ENCODE measurements at places on chromosomes 12 and 14. TPM values are rescaled to one million over a fixed set of nuclear protein-coding genes. Genes with fewer than 3 reads are reported as not detected.

DNA sequence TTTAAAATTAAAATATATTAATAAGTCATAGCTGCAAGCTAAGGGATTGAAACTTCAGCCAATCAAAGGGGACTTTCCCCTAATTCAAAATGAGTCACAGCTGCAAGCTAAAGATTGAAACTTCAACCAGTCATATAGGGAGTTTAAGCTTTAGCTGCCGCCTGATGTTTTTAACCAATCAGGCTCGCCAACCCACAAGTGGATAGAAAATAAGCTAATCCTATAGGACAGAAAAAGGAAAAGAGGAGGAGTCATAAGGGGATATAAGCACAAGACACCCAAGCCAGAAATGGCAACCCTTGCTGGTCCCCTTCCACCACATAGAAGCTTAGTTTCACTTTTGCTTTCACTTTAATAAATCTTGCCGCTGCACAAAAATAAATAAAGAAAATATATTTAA, 1154.6 kb downstream of the GALC start:
- no peak for DNase-seq
- H3K4me3 ChIP-seq, result no peak overlapping the region
- H3K27me3 ChIP-seq, result no peaks in the 10 kb centered on the region
- H3K4me1 ChIP-seq, result no peaks in the 10 kb centered on the region
- no peak overlapping the region for H3K27ac ChIP-seq

GRCh38 chr14:61041704-61042103, 60.7 kb downstream of the SLC38A6 start:
- no peak overlapping the region for H3K27ac ChIP-seq
- H3K4me1 ChIP-seq, result peaks cover 28% of the 10 kb centered on the region
- no peak overlapping the region for H3K4me3 ChIP-seq
- H3K27me3 ChIP-seq, result no peaks in the 10 kb centered on the region
- no peak for DNase-seq

DNA sequence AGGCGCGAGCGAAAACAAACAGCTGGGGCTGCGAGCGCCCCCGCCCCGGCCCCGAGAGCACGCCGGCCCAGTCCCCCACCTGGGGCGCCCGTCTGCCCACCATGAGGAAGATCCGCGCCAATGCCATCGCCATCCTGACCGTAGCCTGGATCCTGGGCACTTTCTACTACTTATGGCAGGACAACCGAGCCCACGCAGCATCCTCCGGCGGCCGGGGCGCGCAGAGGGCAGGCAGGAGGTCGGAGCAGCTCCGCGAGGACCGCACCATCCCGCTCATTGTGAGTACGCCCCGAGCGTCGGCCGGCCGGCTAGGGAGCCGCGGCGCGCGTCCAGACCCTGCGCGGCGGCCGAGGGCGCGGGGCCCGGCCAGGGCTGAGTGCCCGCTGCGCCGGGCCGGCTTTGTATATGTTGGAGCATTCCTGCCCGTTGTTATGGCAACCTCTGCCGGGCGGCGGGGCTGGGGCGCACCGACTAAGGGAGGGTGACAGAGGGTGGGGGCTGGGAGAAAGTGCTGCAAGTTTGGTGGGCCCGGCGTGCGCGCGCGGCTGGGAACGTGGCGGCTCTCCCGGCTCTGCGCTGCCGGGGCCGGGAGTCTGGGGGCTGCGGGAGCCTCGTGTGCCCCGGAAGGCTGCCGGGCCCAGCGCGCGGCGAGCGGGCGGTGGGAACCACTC, 367 bp downstream of the GALNT16 start:
- no peak for DNase-seq
- no peaks in the 10 kb centered on the region for H3K36me3 ChIP-seq
- no peak overlapping the region for H3K27ac ChIP-seq

DNA sequence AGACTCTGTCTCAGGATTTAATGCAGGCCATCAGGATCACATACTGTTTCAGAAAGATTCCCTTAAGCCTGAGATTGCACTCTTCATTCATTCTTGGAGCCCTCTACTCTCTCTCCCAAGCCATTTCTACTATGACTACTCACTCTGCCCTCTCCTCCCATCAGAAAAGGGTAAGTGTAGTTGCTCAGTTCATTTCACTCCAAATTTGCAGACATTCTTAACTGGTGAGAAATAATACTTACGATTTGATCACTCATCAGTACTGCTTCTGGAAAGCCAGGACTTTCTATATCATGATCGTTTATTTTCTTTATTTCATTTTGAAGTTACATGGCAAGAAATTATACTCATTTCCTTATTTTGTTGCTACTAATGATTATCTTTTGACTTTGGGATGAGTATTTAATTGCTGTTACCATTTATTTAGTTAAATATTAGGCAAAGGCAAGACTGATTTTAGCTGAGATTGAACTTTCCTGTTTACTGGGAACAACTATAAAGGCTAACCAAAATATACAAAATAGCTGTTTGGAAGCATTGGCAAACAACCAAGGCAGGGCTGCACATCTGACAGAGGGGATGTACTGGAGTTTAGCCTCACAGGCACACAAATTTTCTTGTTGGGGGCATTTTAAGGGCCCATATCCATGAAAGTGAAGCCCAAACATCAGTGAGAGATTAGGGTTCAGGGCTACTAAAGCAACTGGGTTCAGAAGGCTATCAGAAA, 4.1 kb upstream of the RERG start:
- no peak overlapping the region for H3K27ac ChIP-seq
- peaks cover 5% of the 10 kb centered on the region for H3K4me1 ChIP-seq
- no peak overlapping the region for H3K4me3 ChIP-seq

GRCh38 chr12:121259074-121259473, 37.4 kb downstream of the CAMKK2 start:
- H3K4me1 ChIP-seq, result no peaks in the 10 kb centered on the region
- no peak for DNase-seq
- peaks cover 18% of the 10 kb centered on the region for H3K36me3 ChIP-seq
- no peak overlapping the region for H3K4me3 ChIP-seq
- no peaks in the 10 kb centered on the region for H3K27me3 ChIP-seq

GRCh38 chr12:4311776-4312175, 9.2 kb upstream of the TIGAR start:
- no peaks in the 10 kb centered on the region for H3K36me3 ChIP-seq
- H3K27me3 ChIP-seq, result peaks cover 39% of the 10 kb centered on the region
- H3K4me3 ChIP-seq, result no peak overlapping the region
- no peak overlapping the region for H3K27ac ChIP-seq
- H3K4me1 ChIP-seq, result peaks cover 15% of the 10 kb centered on the region
- no peak for DNase-seq

GRCh38 chr12:112424126-112424525, 5.4 kb downstream of the PTPN11 start:
- peaks cover 56% of the 10 kb centered on the region for H3K4me1 ChIP-seq
- no peak overlapping the region for H3K4me3 ChIP-seq
- no peak for DNase-seq
- no peaks in the 10 kb centered on the region for H3K27me3 ChIP-seq

DNA sequence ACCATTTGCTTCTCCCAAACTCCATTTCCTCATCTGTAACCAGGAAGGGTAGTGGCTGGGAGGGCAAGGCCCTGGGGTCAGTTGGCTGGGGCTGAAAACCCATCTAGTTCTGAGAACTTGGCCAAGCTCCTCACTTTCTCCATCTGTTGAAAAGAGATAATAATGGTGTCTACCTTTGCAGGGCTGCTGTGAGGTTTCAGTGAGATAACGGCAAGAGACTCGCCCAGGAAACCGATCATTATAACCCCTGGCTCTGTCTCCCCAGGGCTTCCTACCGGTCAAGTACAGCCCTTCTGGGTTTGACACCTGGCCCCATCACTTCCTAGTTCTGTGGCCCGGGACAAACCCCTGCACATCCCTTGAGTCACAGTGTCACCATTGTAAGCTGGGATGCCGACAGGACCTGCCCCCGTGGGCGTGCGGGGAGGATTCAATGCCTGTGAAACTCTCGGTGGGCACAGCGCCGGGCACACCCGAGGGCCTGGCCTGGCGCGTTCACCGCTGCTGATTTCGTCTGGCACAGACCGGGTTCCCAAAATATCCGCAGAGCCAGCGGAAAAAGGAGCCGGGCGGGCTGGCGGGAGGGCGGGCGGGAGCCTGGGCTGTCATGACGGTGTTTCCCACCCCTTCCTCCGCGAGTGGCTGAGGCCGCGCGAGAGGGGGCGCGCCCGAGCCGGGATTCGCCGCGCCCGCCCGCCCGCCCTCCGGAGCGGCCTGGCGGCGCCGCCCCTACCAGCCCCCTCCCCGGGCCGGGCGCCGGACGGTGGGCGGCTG, 4.4 kb downstream of the KMT5A start:
- peaks cover 48% of the 10 kb centered on the region for H3K4me1 ChIP-seq
- no peaks in the 10 kb centered on the region for H3K27me3 ChIP-seq
- peaks cover 24% of the 10 kb centered on the region for H3K36me3 ChIP-seq

DNA sequence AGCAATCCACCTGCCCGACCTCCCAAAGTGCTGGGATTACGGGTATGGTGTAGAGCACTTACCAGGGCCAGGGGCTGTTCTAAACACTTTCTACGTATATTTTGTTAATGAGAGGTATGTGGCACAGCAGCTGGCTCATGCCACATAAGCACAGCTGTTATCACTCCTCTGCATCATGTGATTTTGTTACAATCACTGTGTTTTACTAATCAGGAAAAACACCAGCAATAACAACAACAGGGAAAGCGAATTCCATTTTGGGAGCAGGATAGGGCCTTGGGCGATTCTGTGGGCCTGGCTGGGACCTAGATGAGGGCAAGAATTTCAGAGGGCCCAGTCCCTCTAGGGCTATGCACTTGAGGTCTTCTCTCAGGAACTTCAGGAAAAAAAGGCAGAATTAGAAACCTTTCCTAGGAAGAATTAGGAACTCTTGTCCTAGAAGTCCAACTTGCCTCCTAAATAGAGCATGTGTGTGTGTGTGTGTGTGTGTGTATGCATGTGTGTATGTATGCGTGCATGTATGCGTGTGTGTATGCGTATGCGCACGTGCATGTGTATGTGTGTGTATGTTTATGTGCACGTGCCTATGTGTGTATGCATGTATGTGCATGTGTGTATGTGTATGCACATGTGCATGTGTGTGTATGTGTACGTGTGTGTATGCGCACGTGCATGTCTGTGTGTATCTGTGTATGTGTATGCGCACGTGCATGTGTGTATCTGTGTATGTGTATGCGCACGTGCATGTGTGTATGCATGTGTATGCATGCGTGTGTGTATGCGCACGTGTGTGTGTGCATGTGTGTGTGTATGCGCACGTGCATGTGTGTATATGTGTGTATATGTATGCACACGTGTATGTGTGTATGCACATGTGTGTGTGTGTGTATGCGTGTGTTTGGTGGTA, 41.8 kb upstream of the CORO1C start:
- H3K4me3 ChIP-seq, result no peak overlapping the region
- H3K4me1 ChIP-seq, result peaks cover 73% of the 10 kb centered on the region
- no peak for DNase-seq
- H3K27me3 ChIP-seq, result no peaks in the 10 kb centered on the region
- peak overlapping the region; percentile 41 for H3K27ac ChIP-seq

DNA sequence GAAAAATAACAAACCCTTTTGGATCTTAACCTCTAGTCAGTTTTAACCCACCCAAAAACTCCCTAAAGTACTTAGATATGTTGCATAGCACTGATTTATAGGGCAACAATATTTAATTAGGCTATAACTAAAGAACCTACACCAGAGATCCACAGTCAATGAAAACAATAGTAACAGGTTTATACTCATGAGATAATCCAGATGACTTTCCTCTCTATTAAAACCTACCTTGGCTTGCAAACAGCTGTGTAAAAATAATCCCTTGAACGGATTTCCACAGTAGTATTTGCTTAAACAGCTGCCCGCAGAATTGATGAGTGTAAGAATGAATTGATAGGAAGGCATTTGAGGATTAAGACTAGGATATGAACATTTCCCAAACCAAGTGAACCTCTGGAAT, 104.3 kb upstream of the PTPRR start:
- H3K27ac ChIP-seq, result no peak overlapping the region
- H3K4me3 ChIP-seq, result no peak overlapping the region
- H3K36me3 ChIP-seq, result no peaks in the 10 kb centered on the region
- H3K27me3 ChIP-seq, result no peaks in the 10 kb centered on the region
- DNase-seq, result no peak

DNA sequence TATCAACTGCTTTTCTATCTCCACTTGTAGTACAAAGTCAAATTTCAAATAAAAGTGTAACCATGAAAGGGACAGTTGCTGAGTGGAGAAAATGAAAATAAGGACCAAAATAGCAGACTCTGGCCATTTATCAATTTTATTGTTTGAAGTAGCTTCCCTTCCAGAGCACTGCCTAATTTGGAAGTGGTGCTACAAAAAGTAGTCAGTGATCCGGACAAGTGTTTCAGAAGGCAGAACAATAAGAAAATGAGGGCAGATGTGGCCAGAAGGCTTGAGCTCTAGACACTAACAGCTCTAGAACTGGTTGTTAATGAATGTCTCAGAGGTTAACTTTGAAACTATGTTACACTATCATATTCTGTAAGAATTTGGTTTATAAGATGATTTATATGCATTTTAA, 48.9 kb downstream of the ABCC9 start:
- DNase-seq, result no peak
- no peak overlapping the region for H3K27ac ChIP-seq
- no peak overlapping the region for H3K4me3 ChIP-seq
- no peaks in the 10 kb centered on the region for H3K36me3 ChIP-seq
- no peaks in the 10 kb centered on the region for H3K4me1 ChIP-seq

- H3K4me1 ChIP-seq, result peaks cover 68% of the 10 kb centered on the region
- no peaks in the 10 kb centered on the region for H3K27me3 ChIP-seq
- no peak for DNase-seq
- H3K27ac ChIP-seq, result no peak overlapping the region
- H3K36me3 ChIP-seq, result no peaks in the 10 kb centered on the region
- no peak overlapping the region for H3K4me3 ChIP-seq
These were observed 115.0 kb upstream of the CPM start for GRCh38 chr12:69047990-69048389.

DNA sequence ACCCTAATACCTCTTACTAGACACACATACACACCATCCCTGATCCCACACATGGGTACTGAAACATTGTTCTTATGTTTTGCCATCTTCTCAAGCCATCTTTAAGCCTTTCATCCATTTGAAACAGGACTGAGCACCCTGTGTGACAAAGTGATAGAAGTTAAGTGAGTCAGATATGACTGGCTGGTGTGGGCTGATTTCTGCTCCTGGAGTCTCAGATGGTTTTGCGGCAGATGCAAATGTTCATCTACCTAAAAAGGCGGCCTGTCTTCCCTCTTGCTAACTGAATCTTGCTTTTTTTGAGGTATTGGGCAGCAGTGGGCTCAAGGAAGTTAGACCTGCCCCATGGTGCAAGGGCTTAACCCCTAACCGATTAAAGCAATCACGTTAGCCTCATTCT, 30.4 kb upstream of the PKP2 start:
- H3K27ac ChIP-seq, result no peak overlapping the region
- H3K36me3 ChIP-seq, result no peaks in the 10 kb centered on the region
- H3K4me1 ChIP-seq, result no peaks in the 10 kb centered on the region
- DNase-seq, result no peak

GRCh38 chr14:105601360-105602242, 75.2 kb downstream of the TMEM121 start:
- DNase-seq, result no peak
- peaks cover 2% of the 10 kb centered on the region for H3K27me3 ChIP-seq
- H3K36me3 ChIP-seq, result no peaks in the 10 kb centered on the region
- H3K4me3 ChIP-seq, result no peak overlapping the region
- H3K4me1 ChIP-seq, result no peaks in the 10 kb centered on the region
- no peak overlapping the region for H3K27ac ChIP-seq

- no peak for DNase-seq
- H3K36me3 ChIP-seq, result no peaks in the 10 kb centered on the region
- no peak overlapping the region for H3K4me3 ChIP-seq
These were observed 4.7 kb downstream of the TSPAN9 start for GRCh38 chr12:3081886-3082285.

CRACR2A gene
- polyA plus RNA-seq, result 0.16 TPM

NAA30 gene
- 10.8 TPM for polyA plus RNA-seq

HEATR5A gene
- 36.4 TPM for polyA plus RNA-seq

TESPA1 gene
- not detected for polyA plus RNA-seq

LMNTD1 gene
- not detected for polyA plus RNA-seq

LRP6 gene
- polyA plus RNA-seq, result 28.4 TPM

SPX gene
- 0.16 TPM for polyA plus RNA-seq

TSPAN19 gene
- polyA plus RNA-seq, result not detected

Data from HepG2 (cell line).